ENCODE measurements at places on chromosomes 13 and 19.

DNA sequence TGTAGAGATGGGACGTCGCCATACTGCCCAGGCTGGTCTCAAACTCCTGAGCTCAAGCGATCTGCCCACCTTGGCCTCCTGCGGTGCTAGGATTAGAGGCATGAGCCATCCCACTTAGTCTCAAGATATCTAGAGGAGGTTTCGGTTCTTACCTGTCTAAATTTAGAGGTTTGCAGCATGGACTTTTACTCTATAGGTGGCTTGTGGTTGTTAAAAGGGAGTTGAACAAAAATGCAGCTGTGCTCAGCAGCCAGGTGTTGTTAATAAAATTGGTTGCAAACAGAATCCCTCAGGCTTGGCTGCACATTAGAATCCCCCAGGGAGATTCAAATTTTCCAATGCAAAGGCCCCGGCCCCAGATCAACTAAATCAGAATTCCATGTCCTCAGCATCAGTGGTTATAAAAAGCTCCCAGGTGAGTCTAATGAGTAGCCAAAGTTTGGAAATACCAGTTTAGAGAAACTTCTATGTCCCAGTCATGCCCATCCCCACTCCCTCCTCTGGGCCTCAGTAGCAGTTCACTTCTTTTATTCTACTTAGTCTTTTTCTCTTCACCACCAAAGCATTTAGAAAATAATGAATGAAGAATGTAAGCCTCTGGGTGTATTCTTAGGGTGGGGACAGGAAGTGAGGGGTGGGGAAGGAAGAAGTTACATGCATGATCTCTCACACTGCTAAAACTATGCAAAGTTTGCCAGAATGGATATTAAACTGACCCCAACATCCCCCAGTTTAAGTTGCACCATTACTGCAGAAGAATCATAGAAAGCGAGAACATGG is 471.0 kb downstream of the COG6 start:
- no peak for DNase-seq

DNA sequence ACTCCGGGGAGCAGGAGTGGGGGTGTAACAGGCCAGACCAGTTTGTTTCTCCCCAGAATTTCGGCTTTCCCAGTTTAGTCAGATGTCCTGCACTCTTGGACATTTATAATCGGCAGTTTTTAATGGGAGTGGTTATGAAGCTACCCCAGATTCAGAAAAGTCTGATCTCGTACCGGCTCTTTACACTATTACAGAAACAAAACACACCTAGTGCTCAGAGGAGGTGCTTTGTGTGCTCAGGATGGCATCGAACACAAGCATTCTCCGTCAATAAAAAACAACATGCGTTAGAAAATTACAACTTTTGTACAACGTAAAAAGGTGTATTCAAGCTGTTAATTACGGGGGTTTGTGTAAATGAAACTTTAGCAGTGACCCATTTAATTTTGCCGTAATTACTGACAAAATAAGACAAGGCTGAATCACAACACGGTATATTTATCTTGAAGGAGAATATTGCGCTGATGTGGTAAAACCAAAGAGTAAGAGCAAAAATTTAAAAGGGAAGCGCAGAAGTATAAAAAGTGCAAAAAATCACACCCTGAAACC is 6.6 kb upstream of the SOX1 start:
- DNase-seq, result no peak

- no peak for DNase-seq
Observed at GRCh38 chr19:44894052-44894400, 3.0 kb downstream of the TOMM40 start.

GRCh38 chr13:32007494-32007893 is 24.1 kb upstream of the FRY start:
- DNase-seq, result no peak

DNA sequence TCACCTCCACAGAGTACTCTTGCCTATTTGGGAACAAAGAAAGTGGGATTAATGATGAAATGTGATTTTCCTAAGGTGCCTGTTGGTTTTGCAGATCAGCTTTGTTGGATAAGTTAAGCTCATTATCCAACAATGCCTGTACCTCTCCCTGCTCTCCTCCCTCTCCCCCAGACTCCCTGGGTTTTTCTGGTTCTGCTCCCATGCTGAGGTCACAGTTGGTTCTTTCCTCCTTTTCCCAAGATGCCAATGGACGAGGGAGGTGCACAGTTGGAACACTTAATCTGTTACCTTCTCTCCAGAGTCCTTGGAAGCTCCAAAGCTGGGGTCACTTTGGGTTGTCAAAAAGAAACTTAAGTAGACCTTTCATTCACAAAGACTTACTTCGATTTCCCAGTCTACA is 1.6 kb downstream of the OXGR1 start:
- no peak for DNase-seq

DNA sequence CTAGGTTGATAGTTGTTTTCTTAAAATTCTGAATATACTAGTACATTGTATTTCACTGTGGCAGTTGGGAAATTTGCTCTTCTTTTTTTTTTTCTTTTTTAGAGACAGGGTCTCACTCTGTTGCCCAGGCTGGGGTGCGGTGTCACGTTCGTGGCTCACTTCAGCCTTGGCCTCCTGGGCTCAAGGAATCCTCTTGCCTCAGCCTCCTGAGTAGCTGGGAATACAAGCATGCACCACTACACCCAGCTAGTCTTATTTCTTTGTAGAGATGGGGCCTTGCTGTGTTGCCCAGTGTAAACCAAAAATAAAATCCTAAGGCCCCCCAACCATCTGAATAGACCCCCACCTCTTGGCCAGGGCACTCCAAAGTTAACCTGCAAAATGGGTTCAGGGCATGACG is 79.3 kb downstream of the FNDC3A start:
- DNase-seq, result no peak

DNA sequence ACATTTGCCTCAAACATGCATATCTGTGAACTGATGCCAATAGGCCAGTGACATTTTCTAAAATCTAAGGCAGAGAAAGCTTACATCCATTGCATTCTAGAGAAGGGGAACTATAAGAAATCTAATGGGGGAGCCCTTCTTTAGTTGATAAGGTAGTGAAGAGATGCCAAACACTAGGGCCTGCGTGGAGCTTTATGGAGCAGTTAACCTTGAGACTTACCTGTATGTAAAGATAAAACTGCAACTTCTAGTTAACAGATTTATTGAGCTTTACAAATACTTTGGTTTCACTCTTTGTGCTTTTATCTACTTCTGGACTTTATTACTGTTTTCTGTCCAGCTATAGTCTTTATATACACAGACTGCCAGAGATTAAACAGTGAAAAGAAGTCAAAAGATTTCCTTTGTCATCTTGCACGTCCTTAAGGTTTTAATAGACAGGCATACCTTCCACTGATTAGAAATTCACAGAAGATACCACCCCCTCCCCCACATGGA is 457.6 kb downstream of the KLF12 start:
- no peak for DNase-seq

GRCh38 chr13:82248762-82249161 is 1633.5 kb downstream of the SLITRK1 start:
- DNase-seq, result no peak

GRCh38 chr19:45526143-45526542 is 18.9 kb downstream of the VASP start:
- DNase-seq, result no peak

DNA sequence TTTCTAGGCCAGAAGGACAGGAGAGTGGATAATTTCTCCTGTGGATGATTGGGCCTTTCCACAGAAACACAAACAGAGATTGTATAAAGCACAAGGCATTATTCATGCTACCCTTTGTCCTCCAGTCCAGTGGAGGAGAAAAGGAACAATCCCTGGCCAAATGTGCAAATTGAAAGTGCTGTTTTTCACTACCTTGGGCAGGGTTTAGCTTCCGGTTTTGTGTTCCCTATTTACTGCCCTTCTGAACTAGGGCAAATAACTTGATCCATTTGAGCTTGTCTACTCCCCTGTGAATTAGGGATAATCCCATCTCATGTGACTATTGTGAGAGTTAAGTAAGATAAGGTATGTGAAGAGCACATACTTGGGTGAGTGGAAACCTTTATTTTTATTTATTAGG is 13.3 kb downstream of the PDX1 start:
- DNase-seq, result no peak

DNA sequence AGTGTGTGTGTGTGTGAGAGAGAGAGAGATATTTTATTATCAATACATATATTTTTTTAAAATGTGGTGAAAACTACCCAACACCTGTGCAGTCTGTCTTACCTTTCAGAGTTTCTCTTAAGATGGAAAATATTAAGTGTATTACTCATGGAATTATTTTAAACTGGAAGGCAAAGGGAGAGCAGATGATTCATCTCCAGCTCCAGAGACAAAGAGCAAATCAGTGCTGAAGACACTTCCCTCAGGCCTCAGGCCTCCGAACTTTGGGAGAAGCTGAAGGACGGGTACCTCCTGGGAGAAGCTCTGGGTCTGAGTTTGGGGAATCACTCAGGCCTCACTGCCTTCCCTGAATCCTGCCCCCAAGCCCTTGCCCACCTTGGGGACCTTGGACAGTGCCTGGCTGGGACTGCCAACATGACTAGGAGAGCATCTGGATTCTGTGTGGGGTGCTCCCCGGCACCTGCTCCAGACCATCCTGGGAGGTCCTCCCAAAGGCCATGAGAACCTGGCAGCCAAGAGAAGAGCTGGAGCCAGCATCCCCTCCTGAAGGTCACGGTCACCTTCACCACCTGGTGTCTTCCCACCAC is 170.4 kb upstream of the UBL3 start:
- no peak for DNase-seq

GRCh38 chr13:105798541-105798940 is 736.9 kb downstream of the EFNB2 start:
- DNase-seq, result no peak

DNA sequence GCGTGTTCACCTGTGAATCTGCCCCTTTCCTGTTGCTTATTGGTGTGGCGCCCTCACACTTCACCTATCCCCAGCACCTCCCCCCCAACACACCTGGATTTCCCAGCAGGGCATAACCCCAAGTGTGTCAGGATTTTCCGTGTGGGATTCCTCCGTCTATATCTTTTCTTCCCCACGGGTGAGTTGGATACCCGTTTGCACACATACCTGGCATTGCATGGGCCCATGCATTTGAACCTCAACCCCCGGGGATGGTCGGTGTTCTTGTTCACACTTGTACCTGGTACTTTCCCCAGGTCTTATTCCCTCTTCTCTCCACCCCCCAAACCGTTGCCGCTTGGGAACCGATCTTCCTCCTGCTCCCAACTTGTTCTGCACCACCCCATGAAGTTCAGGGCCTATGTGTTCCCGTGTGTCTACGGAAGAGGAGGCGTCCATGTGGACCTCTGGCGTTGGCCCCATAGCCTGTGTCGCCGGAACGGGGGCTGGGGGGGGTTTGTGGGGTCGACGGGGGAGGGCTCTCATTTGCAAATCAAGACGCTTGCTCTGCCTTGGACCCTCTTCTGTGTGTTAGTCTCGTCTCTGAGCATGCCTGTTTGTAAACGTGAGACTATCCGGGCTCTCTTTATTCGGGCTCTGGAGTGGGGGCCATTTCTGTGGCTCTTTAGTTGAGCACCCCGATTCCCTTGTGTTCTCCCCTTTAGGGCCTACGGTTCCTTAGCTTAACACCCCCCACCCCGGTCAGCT is 1.7 kb downstream of the PRR12 start:
- no peak for DNase-seq

Measured in type B pancreatic cell (in vitro differentiated cells).